ENCODE measurements at places on chromosomes 4 and X.

GRCh38 chrX:118074196-118074595, 42.4 kb downstream of the KLHL13 start:
- DNase-seq: no peak

DNA sequence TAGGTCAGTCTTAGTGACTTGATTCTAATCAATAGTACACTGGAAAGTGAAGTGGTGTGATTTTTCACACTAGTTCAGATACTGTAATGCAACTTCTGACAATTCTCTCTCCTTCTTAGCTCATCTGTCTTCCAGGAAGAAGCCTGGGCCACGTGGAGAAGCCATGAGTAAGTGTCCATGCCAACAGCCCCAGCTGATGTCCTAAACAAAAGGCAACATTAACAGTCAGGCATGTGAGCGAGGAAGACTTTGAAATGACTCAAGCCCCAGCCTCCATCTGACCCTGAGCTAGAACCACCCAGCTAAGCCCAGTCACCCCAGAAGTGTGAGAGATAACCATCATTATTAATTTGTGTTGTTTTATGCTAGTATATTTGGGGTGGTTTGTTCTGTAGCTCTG, 115.7 kb upstream of the MAGEB16 start:
- DNase-seq: no peak

- peak; percentile 72 for DNase-seq
Observed at GRCh38 chrX:40098264-40099054, 701 bp upstream of the BCOR start.

DNA sequence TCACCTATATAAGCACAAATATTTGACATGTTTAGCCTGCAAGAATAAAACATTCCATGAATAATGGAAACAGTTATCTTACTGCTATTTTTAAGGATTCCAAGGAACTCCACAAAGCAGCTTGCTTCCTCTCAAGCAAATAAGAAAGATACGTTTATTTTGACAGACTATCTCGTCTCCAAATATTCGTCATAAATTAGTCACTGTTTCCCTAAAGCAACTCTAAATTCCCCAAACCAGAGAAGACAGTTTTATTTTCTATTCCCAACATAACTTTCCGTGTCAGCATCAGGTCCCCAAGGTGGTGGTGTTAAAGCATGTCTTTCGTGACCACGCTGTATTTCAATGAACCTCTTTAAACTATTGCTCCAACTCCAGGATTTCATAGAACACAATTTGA, 24.3 kb upstream of the DKK2 start:
- no peak for DNase-seq

- DNase-seq: no peak
Observed at GRCh38 chrX:123685232-123685631, 47.6 kb downstream of the THOC2 start.

DNA sequence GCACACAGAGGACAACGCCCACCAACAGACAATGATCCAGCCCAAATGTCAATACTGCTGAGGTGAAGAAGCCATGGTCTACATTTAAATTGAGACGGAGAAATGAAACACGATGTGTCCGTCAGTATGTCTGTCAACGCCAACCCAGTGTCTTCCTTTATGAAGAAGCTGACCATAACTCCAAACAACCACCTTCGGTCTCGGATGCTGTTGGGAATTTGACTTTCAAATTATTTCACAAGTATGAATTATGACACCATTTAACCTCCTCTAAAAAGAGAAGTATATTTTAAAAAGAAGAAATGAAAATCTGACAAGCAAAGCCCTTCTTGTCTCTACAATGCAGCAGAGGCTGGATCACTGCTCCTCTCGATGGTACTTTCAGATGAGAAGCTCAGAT, 123.7 kb upstream of the MAP3K15 start:
- DNase-seq: no peak

GRCh38 chr4:63717384-63717783, 691.9 kb downstream of the TECRL start:
- DNase-seq: peak; percentile 46

- no peak for DNase-seq
Observed at GRCh38 chr4:67996127-67996526, 32.8 kb upstream of the TMPRSS11A start.

GRCh38 chrX:29662101-29662500, 553.3 kb upstream of the MAGEB2 start:
- no peak for DNase-seq

- no peak for DNase-seq
Observed at GRCh38 chr4:138406876-138407275, 164.7 kb upstream of the SLC7A11 start.

DNA sequence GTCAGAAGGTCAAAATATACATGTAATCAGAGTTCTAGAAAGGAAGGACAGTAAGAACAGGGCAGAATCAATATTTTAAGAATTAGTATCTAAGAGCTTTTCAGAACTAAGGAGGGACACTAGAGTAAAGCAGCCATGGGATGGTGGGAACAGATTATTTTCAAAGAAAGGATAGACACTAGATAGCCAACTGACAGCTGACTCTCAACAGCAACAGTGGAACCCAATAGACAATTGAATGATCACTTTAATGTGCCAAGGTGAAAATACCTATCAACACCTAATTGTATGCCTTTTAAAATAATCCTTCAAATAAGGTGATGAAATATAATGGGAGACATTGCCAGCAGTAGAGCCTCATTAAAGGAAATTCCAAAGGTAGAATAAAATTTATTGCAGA, 26.5 kb upstream of the CCDC160 start:
- DNase-seq: no peak

DNA sequence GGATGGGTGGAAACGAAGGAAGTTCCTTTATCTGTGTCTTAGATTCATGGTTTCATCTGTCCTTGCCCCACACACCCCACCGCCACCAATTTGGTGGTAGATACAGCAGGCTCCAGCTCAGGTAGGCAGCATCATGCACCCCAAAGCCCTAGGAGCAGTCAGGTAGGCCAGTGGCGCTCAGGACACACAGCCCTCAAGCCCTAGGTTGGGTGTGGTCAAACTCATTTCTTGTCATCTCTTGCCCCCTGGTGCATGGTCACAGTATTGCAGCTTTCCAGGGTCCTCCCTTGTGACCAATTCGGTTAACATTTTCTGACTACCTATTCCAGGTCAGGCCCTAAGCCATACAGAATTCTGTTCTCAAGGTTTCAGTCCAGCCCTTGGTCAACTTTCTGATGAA, 14.5 kb upstream of the PRRG3 start:
- peak; percentile 75 for DNase-seq

DNA sequence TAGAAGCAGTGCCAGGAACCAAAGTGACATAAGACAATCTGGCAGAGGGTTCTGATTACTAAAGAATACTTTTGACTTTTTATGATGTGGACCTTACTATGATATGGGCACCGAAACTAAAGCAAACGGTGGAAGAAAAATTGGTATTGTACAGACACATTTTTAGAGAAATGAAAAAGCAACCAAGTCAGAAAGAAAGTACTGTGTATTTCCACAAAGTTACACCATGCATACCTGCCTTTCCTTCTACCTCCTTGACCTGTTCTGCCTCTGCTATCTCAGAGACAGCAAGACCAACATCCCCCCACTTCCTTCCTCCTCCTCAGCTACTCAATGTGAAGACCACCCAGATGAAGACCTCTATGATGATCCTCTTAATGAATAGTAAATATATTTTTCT, 88.3 kb downstream of the HUWE1 start:
- no peak for DNase-seq

GRCh38 chr4:172547724-172548123, 620.9 kb upstream of the GALNT7 start:
- DNase-seq: no peak

- no peak for DNase-seq
Observed at GRCh38 chr4:80927420-80927819, 103.1 kb upstream of the BMP3 start.

DNA sequence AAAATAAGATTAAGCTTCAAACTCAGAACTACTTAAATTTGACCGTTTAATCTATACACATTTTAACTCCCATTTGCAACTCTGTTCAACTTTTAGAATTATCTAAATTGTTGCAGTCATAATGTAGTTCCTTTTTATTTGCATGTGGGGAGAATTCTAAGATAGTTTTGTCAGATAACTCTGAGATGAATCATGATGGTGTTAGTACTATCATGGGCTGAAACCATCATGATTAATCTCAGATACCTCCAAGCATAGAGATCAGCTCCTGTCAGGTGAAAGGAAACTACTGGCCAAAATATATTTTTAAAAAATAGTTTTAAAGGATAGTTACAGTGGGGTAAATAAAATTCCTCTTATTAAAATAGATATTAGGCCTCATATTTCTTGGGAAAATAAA, 39.0 kb downstream of the FBXO8 start:
- no peak for DNase-seq

DNA sequence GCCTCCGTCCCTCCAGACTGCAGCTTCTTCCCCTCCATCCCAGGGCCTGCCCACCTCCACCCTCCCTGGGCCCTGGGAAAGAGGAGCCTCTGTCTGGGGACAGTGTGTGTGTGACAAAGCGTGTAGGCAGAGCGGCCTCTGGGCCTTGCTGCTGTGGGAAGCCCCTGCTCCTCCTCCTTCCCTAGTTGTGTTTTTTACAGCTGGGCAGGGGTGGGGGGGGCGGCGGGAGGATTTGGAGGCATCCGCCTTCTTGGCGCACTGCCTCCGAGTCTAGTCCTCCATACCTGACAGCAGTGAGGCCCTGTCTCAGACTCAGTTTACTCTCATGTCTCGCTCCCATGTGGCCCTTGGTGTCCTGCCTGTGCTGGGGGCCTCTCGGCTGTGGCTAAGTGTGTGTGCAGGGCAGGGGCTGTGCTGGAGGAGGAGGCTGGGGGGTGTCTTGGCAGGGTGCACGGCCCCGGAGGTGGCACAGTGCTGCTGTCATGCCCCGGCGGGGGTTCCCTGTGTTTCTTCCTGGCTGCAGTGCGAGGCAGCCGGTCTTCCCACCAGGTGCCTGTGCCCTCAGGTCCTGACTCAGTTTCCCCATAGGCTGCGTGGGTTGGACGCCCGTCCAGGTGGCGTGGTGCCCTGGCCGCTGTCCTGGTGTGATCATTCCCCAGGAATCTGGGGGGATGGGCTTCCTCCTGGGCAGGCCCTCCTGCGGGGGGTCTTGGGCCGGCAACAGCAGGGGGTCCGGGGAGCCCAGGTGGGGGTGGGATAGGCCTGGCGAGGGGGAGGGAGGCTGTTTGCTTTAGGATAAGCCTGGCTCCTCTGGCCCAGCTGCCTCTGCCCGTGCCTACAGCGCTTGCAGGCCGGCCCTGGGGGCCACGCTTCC, 7.0 kb downstream of the FGFRL1 start:
- DNase-seq: no peak

GRCh38 chr4:124431653-124432192, 280.8 kb downstream of the ANKRD50 start:
- no peak for DNase-seq

DNA sequence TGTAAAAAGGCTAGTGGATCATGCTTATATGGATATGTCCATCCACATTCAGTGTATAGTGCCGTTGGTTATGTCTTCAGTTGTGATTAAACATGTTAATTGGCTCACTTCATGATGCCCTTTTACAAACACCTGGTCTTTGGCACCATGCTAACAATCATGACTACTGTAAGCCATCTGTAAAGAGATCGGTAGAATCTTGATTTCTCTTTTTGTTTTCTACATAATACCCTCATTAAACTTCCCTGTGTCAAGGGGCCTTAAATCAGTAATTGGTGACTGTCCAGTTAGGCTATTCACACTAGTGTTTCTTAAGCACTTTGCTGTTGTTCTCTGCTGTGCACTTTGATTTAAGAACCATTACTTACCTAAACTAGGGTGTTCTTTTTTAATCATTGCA, 475.2 kb downstream of the RPA4 start:
- DNase-seq: no peak

- DNase-seq: no peak
Observed at GRCh38 chr4:40210776-40211175, 13.9 kb downstream of the RHOH start.

- no peak for DNase-seq
Observed at GRCh38 chr4:52957835-52958631, 95.9 kb downstream of the RASL11B start.

DNA sequence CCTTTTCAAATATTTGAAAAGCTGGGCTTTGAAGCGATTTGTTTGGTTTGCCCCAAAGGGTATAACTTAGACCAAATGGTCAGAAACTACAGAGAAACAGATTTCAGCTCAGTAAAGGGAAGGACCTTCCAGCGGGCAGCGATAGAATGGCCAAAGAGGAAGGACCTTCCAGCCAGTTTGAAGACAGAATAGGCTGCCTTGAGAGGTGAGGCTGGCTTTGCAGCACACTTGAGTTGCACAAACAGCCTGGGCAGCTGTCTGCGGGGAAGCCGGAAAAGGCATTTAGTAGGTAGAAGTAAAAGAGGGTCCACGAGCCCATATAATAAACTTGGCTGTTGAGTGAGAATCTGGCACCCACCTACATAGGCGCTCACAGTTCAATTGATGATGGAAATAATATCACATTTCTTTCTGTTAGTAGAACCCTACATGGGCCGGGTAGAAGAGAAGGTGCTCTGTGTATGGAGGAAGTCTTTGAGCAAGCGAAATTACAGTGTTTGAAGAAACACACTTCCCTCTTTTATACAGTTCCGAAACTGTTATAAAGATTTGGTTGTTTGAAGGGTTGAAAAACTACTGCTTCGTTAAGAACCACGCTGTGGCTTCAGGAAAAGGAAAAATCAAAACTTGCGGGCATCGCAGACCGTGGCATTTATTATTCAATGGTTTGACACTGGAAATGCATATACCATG, 75.0 kb upstream of the SORBS2 start:
- no peak for DNase-seq

DNA sequence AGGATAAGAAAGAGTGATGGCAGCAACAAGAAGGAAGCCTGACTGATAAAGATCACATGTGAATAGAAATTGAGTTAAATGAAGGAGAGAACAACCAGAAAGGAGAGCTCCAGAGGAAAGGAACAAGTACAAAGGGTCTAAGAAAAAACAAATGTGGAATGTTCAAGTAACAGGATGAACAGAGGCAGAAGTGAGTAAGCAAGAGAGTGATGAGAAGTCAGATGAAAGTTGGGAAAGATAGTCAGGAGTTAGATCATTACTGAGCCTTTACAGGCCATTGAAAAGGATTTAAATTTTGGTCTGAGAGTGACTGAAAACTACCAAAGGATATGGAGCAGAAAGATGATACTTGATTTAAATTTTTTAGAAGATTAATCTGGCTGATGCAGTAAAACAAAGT, 38.1 kb downstream of the NFXL1 start:
- no peak for DNase-seq

GRCh38 chr4:147616849-147617172, 386 bp upstream of the TMEM184C start:
- DNase-seq: no peak

DNA sequence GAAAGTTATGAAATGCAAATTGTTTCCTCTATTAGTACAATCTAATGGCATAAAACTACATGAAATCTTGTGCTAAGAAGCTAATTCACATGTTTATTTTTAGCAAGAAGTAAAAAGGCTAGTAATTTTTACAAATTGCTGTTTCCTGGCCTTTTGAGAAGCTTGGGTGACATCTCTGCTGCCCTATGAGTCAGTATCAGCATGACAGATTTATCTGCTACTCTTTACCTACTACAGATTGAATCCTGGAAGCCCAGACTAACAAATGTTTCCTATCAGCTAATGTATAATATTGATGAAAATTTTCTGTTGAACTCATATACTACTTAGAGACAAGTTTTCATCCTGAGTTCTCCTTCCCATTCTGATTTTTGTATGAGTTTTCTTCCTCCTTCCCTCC, 232.4 kb downstream of the DCTD start:
- no peak for DNase-seq

Measured in GM23338 (cell line).